ENCODE measurements at places on chromosomes 16 and 17. TPM values are rescaled to one million over a fixed set of nuclear protein-coding genes. Genes with fewer than 3 reads are reported as not detected.

Gene TBC1D3I
- total RNA-seq = not detected

GRCh38 chr16:85129876-85130704, 17.8 kb upstream of the CIBAR2 start:
- DNase-seq = no peak

Gene CHST4
- not detected for total RNA-seq

DNA sequence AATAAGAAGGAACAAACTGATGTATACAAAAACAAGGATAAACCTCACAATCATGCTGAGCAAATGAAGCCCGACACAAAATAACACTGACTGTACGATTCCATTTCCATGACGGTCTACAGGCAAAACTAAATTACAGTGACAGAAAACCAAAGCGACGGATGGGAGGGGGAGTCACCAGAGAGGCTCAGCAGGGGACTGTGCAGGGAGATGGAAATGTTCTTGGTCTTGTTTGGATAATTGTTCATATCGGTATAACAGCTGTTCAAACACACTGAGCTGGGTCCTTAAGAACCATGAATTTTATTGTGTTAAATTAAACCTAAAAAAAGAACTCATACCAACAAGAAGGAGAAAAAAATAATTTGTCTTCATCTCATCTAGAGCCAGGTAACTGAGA, 97.8 kb downstream of the NXN start:
- no peak for DNase-seq

GRCh38 chr16:89375021-89375420, 115.3 kb downstream of the ANKRD11 start:
- DNase-seq = peak; percentile 24

GRCh38 chr17:63398680-63399079, 47.4 kb downstream of the CYB561 start:
- DNase-seq = no peak

Gene KLHL10
- total RNA-seq = 0.65 TPM

Gene GINS2
- total RNA-seq = 47.9 TPM

Data from neural progenitor cell (in vitro differentiated cells).